ENCODE measurements at places on chromosomes 11 and 22.

DNA sequence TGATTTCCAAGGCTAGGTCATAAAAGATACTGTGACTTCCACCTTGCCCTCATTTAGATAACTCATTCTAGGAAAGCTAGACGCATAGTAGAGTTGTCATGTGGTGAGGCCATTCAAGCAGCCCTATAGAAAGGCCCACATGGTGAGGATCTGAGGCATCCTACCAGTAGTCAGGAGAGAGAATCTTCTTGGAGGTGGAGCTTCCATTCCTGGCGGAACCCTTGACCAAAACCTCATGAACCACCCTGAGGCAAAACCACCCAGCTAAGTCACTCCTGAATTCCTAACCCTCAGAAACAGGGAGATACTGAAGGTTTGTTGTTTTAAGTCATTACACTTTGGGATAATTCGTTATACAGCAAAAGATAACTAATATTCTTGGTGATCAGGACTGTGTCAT, 2.9 kb upstream of the HDHD5 start:
- DNase-seq = no peak

DNA sequence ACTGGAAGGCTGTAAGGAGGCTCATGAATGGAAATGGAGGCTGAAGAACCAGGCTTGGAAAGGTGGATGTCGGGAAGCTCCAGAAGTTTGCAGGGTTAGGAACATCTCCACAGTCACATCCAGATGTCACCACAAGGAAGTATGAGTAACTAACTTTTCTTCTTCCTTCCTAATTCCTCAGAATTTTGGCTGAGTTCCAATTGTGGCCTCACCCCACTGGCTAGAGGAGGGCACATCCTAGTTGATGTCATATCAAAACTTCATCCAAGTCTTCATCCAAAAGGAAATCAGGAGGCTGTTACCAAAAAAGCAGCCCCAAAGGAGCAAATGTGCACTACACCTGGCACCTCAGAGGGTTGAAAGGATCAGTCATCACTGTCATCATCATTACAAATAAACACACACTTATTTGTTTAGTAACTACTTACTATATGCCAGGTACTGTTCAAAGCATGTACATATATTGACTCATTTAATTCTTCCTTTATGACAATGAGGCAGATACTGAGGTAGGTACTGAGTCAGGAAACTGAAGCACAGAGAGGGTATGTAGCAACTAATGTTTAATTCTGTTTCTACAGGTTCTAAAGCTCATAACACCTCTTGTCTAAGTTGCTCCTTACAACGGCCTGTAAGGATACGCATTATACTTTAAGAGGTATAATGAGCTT, 7.3 kb upstream of the PTPN5 start:
- DNase-seq = no peak

- no peak for DNase-seq
Observed at GRCh38 chr11:36362902-36363301, 66.8 kb downstream of the PRR5L start.

DNA sequence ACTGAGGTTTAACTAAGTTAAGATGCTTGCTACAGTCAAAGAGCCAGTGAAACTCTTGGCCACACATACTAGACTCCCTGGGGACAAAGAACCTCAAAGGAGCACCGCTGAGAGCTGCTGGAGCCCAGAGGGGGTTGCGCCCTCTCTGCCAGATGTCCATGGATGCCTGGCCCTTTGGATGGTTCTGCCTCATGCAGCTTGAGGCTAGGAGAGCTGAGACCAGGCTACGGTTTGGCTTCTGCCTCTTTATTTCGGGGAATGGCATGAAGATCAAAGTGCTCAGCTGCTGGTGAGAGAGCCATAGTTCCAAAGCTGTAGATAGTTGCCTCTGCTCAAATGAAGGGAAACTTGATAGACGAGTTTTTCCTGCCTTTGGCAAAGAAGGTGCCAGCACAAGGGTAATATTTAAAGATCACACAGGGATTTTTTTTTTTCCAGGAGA, 43.0 kb downstream of the RASSF10 start:
- DNase-seq = no peak

DNA sequence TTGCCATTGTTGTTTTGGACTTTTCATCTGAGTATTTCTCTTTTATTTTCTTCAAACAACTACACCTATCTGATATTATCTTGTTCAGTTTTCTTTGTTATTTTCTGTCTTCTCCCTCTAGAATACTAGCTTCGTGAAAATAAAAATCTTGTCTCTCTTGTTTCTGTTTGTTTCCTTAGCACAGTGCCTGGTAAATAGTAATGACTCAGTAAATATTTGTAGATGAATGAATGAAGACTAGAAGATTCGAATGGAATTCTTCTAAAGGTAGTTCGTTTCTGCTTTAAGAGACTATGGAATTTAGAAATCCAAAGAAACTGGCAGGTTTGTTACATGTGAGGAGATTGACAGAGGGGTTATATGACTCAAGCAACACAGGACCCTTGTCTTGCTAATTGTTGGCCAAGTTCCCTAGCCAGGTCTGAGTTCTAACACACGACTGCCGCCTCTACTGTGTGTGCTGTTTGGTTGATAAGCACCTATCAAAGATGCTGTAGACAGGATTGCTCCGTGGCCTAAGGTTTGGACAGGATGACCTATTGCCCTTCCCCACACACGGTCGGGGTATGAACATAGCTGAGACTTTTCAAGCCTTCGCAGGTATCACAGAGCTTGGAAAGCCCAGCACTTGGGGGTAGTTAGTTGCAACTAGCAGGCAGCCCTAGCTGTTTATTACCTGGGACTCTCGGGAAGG, 831 bp upstream of the TMEM135 start:
- no peak for DNase-seq

DNA sequence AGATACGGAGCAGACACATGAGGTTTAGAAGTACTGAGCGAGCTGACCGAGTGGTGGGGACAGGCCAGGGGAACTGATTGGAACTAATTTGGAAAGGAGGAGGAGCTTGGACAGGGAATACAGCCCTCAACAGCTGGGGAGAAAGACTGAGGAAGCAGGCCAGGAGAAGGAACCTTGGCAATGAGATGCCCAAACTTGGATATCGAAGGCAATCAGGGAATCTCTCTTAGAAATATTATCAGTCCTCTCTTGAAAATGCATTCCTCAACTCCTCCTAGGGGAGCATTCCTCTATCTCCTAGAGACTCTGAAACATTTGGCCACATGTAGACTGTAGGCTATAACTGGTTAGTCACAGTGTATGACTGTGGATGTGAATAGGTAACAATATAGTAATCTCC, 284.6 kb downstream of the GUCY1A2 start:
- DNase-seq = no peak

DNA sequence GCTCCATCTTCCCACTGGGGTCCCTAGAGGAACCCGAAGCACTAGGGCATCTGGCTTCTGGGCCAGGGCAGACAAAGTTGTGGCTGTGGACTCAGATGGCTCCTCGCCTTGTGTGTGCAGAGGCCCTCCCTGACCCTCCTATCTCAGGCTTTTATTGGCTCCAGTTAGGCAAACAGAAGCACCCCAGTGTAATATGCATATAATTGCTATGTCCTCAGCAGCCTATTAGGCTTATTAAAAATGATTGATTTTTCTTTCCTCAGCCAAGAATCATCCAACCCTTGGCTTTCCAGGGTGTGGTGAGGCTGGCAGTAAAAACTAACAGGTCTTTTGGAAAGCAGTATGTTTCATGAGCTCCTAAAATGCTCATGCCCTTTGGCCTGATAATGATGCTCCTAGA, 22.3 kb downstream of the UPB1 start:
- no peak for DNase-seq

DNA sequence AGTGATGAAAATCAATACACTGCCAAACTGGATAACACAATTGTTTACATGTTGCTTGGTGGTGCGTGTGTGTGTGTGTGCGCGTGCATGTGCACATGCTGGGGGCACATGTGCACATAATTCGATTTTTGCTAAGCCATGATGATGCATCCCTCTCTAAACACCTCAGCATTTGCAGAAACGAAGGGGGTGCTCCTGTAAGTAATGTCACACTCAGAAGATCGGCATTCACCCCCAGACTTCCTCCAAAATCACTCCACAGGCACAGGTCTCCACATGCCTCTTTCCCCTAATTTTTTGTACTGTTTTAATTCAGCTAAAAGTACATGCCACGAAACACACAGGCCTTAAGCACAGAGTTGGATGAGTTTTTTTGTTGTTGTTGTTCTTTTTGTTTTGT, 341.5 kb downstream of the SHANK2 start:
- DNase-seq = no peak

- no peak for DNase-seq
Observed at GRCh38 chr11:120622189-120622875, 110.8 kb downstream of the GRIK4 start.

DNA sequence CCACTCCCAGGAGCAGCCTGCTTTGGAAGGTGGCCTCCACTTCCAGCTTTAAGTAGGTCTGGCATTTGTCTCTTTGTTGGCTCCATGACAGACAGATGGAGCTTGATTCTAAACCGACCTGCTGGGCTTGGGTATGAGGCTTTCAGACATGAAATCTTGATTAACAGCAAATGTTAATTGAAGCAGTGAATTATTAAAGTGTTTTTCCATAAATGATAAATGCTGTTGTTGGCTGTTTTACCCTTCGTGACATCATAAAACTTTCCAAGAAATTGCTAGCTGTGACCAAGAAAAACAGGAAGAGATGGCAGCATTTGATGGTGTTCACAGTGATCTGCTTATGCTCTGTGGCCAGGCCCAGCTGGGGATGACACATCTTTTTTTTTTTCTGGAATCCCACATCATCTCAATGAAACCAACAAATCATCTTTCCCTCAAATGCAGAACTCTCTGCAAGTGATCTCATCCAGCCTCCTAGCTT, 66.1 kb downstream of the RBMXL2 start:
- DNase-seq = no peak

- no peak for DNase-seq
Observed at GRCh38 chr22:43297270-43298061, 45.7 kb downstream of the SCUBE1 start.

DNA sequence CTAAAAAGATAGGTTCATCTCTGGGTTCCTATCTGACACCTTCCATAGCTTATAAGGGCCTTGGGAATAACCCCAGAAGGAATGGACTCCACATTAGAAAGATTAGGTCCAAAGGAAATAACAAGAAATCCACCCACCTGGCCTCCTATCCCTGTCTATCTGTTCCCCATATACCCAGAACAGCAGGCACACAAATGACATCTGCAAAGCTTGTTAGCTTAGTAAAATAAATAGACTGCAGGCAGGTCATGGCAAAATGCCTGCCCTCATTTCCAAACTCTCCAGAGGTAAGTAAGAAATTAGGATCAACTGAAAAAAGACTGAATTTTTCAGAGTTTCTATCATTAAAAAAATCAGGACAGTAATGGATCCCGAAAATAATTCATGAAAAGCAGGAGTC, 489.5 kb downstream of the DLG2 start:
- DNase-seq = no peak

DNA sequence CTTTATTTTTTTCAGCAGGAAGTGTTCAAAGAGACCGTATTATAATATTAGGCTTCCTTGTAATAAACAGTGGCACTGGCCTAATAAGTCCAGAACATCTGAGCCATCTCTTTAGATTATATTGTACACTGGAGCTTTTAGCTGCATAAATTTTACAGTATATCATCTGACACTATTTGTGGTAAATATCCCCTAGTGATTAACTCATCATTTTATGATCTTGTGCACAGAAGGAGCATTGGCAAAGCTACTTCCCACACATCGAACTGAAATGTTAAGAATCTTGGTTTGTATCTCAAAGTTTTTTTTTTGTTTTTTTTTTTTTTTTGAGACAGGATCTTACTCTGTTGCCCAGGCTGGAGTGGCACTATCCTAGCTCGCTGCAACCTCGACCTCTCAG, 162.7 kb downstream of the HIPK3 start:
- DNase-seq = no peak

DNA sequence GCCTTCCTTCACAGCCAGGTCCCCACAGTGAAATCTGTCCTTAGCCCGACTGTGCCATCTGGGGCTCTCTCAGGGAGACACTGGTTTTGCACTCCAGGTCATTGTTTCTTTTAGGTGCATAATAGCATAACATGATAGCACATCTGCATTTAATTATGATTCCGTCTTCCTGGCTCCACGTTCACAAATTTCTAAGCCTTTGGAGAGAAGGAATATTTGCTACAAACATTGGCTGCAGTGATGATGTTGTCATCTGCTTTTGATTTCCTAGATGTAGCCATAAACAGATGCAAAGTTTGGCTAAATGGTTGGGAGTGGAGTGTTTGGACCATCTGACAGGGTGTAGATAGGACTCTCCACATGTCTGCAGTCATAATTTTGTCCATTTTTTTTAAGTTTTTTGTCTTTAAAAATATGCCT, 12.0 kb upstream of the CAT start:
- DNase-seq = no peak

GRCh38 chr22:39343259-39344045, 6.3 kb upstream of the SYNGR1 start:
- DNase-seq = no peak

- no peak for DNase-seq
Observed at GRCh38 chr11:128047026-128047425, 540.3 kb downstream of the ETS1 start.

DNA sequence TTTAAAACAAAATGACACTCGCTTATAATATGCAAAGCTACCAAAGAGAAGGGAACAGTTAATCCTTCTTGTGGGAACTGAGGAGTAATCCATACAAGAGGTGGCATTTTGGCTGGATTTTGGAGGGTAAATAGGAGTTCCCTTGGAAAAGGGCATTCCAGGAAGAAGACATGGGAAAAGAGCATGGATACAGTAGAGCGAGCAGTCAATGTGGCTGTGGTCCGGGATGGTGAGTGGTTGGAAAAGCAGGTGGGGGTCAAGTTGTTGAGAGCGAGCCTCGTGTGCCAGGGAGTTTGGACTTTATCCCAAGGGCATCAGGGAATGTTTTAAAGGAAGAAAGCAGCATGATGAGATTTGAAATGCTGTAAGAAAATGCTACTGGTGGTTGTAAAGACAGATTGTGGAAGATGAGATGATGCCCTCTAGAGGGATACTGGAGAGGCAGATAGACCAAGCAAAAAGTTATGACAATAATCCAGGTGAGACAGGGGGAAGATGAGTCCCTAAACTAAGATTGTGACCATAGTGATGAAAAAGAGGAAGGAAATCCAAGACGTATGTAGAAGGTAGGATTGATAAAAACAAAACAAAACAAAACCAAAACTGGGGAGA, 3.8 kb upstream of the MMP7 start:
- DNase-seq = no peak

GRCh38 chr22:27749597-27750225, 51.8 kb downstream of the MN1 start:
- no peak for DNase-seq
